ENCODE measurements at places on chromosomes 1 and 21.

DNA sequence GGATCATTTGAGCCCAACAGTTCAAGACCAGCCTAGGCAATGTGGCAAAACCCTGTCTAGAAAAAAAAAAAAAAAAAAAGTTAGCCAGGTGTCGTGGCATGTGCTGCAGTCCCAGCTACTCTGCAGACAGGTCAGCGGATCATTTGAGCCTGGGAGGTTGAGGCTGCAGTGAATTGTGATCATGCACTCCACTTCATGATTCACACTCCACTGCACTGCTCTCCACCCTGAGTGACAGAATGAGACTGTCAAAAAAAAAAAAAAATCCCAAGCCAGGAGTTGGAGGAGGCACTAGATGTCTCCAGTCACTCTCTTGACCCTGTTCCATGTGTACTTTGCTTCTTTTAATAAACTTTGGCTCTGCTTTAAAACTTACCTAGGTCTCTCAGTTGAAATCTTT lies 51.0 kb upstream of the OLFM3 start:
- DNase-seq = no peak

DNA sequence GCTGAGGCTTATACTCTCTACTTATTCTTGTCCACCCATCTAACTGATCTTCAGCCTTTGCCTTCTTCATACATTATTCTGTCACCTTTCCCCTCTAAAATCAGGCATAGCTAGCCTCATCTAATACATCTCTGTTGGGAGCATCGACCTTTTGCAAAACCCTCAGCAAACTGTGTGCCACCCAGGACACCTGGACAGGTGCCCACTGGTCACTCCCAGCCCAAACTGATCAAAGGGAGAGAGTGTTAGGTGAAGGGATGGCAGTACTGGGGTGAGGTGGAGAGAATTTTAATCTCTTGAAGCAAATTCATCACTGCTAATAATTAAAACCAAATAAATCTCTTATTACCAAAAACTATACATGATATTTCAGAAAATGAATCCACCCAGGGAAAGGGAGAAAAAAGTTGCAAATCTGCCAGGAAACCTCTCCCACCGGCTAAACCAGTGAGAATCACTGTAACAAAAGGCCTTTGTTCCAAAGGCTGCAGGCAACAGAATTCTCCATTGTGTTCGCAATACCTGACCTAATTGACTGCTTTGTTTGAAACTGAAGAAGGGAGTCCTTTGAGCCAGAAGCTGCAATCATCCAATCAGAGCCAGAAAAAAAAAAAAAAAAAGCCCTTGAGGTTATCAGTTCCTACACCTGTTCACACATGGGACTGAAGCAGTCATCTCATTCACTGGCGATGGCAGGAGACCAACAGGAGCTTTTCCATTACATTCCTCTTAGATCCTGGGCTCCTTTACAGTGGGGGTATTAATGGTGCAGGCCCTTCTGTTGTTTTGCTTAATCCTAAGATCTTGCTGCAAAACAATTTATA lies 172.6 kb downstream of the APP start:
- no peak for DNase-seq

DNA sequence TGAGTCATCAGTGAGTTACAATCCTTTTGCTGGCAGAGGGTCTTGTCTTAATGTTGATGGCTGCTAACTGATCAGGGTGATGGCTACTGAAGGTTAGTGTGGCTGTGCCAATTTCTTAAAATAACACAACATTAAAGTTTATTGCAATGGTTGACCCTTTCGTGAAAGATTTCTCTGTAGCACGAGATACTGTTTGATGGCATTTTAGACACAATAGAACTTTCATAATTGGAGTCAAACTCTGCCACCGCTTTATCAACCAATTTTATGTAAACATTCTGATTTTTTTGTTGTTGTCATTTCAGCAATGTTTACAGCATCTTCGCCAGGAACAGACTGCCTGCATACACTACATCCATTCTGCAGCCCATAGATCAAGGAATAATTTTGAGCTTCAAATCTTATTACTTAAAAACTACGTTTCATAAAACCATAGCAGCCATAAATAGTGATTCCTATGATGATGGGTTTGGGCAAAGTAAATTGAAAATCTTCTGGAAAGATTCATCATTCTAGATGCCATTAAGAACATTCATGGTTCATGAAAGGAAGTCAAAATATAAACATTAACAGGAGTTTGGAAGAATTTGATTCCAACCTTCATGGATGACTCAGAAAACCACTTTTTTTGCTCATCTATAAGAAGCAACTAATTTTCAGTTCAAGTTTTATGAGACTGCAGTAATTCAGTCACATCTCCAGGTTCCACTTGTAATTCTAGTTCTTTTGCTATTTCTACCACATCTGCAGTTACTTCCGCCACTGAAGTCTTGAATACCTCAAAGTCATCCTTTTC lies 85.9 kb downstream of the TYW3 start:
- DNase-seq = no peak

GRCh38 chr1:239951511-239952140 lies 140.1 kb upstream of the FMN2 start:
- DNase-seq = peak; percentile 56

DNA sequence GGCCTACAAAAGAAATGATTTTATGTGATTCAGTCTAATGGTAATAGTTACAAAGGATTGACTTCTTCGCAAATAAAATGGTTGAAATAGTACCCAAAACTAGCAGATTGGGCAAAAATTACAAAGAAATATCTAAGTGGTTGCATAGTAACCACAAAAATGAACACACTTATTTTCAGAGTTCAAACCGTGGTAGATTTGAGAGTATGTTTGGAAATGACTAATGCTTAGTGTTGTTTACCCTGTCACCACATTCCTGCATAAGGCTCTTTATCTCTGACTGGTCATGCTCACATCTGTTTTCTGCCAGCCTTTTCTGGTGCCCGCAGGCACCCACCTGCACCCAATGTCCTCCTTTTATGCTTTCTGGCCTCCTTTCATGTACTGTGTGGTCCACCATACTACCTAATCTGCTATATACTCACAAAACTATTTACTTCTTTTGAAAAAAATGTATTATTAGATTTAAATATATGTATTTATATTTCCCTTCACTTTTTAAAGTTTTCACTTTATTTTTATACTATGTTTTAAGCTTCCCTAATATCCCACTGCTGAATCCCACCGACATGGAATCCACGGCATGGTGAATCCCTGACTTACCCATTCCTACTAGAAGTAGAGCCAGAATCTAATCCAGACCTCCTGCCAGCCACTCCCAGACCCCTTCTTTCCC lies 30.3 kb downstream of the PTPRC start:
- DNase-seq = no peak

DNA sequence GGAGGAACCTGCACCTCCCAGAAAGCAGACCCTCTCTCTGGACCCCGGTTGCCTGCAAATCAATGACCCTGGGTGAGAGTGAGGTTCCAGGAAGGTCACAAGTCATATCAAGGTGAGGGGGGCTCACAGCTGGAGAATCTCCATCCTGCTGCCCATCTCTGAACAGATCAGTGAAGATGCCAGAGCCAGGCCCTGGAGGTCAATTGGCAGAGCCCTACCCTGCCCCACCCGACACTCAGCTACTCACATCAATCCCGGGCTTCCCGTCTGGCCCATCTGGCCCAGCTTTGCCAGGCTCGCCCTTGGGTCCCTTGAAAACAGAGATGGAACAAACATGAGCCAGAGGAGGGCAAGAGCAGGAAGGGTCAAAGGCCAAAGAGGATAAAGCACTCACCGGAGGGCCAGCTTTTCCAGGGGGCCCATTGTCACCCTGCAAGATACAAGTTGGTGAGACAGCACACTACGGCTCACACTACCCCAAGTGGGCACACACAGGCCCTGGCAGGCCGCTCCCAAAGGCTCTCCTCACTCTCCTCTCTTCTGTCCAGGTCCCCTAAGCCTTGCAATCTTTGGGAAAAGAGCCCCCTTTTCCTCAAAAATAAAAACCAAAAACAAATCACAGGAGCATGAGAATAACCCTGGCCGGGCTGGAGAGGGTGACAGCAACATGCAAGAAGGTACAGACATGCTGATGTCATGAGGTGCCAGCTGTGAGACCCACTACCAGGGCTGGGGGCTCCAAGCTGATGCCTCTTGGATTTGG lies 2.9 kb downstream of the COL9A2 start:
- no peak for DNase-seq

- DNase-seq = no peak
Observed at GRCh38 chr1:108712606-108713150, at the start of gene FNDC7. TSS of gene FNDC7 (plus strand) at chr1:108712908. CDS start at chr1:108712934, 26 bp downstream.

DNA sequence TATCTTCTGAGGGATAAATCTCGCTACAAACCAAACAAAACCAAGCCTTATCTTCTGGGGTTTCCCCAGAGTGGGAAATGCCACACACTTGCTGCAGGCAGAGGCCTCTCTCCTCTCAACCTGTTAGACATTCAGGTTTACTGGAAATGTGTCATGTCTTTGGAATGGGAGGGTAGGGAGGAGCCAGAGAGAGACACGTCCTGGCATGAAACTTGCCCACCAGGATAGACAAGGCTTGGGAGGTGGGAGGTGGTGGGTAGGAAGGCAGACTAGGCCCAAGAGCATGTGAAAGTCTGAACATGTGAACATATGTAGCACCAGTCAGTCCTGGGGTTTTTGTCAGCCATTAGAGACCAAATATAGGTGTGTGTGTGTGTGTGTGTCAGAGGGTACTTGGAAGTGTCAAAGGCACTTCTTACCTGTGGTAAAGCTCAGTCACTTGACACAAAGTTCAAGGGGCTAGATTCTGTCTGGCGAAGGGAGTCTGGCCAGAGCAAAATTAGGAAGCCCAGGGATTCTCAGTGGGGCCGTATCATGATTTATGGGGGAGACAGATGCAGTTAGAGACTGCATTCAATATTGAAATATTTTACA lies 32.4 kb upstream of the PIGC start:
- DNase-seq = no peak

- peak; percentile 71 for DNase-seq
Observed at GRCh38 chr1:31593770-31594632, 17.7 kb downstream of the TINAGL1 start.

DNA sequence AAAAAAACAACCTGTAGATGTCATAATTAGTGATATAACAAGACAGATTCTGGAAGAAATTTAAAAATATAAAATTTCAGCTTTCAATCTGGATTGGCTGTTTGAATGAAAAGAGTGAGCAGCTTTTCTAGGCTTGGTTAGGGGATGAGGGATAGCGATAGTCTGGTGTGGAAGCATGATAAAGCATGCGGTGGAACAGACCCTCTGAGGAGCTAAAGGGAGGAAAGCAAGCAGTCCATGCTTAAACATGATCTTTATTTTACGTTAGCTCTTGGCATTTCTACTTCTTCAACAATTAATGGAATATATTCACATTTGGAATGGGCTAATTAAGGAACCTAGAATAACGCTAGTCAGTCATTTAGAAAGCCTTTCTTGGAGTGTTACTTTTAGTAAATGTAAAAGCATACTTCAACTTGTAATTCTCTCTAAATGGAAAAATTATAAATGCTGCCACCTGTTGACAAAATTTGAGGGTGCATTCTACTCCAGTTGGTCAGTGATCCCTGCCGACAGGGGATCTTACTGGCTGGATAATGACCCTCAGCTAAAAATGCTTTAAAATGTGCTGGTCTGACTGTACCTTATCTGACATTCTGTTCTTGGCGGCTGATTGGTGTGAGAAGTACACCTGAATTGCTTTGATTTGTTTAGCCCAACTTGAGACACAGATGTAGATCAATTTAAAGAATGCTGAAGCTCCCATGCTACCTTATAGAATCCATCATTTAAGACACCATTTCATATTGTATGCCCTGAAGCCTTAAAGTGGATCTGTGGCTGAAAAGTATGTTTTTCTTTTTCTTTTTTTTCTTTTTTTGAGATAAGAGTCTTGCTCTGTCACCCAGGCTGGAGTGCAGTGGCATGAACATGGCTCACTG lies 61.2 kb downstream of the AK4 start:
- DNase-seq = no peak

DNA sequence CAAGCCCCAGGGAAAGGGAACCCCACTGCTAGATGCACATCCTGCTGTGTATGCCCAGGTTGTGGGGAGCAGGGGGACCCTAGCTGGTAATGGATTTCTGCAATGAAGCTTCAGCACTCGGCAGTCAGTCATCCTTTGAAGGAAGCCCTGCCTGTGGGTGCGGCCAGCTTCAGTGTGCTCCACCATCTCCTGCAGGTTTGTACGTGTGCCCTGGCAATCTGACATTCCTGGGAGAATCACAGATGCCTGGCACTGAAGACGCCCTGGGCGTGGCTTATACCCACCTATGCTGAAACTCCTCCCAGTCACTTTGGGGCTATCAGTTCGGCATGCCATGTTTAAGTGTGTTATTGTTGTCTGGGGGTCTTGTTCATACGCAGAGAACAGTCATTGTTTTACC lies 6.8 kb downstream of the SPRR5 start:
- no peak for DNase-seq

- no peak for DNase-seq
Observed at GRCh38 chr1:233105225-233105624, 154.8 kb downstream of the NTPCR start.

DNA sequence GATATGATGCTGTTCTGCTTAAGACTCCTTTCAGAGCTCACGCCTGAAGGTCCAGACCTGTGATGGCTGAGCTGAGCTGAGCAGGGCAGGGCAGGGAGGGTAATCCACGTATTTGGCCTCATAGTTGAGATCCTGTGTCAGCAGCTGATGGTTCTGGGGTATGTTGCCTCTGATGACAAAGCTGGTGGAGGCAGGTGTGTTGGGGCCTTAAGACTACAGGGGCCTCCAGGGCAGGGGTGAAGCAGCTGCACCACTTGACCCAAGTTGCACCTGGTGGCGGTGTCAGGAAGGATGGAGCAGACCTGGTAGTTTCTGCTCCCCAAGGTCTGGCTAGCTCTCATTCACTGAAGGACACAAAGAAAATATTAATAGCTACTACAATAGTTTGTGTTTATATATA lies 57.0 kb downstream of the FCRL5 start:
- no peak for DNase-seq

- DNase-seq = no peak
Observed at GRCh38 chr1:226598455-226598849, 49.9 kb downstream of the STUM start.

DNA sequence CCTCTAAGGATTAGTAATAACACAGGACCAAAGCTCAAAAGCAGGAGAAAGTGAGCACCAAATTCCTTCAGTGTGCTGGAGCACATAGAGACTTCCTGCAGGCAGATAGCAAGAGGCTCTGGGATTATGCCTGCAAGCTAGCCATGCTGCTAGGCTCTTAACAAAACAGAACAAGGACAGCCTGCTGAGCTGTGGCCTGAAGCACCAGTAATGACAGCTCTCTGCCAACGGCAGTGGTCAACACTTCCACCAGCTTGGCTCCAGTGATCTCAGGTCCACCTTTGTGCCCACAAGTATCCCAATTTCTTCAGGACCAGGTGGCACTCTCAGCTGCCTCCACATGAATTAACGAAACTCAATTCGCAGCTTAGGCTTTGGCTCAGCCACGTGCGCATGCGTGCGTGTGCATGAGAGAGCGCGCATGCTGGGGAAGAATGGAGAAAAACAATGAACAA lies 64.2 kb downstream of the SLC45A1 start:
- no peak for DNase-seq

- no peak for DNase-seq
Observed at GRCh38 chr1:198295225-198295624, 138.4 kb downstream of the NEK7 start.

- no peak for DNase-seq
Observed at GRCh38 chr1:231165371-231165770, 3.5 kb downstream of the TRIM67 start.

Data from stimulated activated CD4-positive, alpha-beta T cell treated with anti-CD3 and anti-CD28 coated beads, Interleukin-4, amount 100 ng/mL, for 48 hours (primary cell).